NCI-H446 (cell line): ENCODE measurements at places on chromosomes 6 and 20.
A peak's percentile ranks its signal among the peaks of the same experiment; 100 is the strongest.

DNA sequence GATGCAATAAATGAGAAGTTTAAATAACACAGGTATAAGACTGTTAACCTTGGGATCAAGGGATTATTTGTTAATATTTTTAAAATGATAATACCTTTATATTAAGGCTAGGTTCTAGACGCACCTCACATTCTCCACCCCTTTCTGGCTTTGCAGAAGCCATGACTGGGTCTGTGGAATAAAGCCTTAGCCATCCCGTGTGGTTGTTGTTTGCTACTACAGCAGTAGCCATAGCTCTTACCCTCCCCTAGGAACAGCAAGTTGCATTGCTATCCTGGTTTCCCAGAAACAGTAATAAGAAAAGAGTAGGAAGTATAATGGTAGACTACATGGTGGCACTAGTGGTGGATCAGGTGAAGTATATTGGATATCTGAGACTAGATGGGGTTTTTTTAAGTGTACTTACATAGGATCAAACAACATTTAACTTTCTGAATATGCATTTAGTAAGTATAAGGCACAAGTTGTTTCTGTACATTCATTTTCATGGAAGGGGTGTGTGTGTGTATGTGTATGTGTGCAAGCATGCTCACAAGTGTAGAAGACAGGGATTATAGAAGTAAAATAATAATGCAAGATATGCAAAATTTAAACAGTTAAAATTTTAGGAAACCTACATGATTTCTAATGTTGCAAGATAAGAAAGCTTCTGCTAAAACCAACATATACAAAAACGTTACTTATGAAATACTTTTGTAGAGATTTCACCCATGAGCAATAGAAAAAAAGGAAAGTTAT is 384.2 kb downstream of the PRKN start:
- DNase-seq: no peak

DNA sequence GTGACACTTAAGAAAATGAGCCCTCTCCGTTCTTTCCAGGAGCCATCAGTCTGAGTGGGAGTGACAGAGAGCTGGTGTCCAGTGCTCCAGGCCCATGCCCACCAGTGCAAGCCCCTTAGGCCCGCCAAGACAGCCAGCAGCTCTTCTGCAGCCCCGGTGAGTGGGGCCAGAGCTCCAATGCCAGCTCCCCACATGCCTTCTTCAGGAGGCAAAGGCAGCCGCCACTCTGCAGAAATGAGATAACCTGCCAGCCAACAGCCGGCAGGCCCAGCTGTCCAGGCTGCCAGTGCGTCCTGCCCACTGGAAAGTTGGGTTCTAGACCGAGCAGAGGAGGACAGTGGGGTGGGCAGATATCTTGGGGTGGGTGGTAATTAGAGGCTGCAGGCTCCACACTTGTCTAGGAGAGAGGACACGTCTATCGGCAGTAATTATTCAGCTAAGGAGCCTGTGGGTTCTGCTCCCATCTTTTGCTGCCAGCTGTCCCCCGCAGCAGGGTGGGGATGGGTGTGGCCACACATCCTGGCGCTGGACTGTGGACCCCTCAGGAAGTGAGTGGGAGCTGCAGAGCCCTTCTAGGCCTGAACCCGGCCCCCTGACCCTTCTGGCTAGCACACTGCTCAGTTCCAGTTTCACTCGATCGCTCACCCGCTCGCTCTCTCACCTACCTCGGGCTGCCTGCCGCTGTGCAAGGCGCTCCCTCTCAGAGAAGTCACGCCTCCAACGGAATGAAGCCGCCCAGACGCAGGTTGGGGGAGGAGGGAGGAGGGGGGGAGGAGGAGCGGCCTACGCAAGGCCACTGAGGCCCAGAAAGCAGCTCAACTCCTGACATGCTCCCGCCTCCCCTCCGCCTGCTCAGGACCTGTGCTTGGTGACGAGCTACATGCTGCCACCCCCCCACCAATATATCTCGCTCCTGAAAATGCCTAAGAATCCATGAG is 3.6 kb downstream of the GRM4 start:
- DNase-seq: no peak

DNA sequence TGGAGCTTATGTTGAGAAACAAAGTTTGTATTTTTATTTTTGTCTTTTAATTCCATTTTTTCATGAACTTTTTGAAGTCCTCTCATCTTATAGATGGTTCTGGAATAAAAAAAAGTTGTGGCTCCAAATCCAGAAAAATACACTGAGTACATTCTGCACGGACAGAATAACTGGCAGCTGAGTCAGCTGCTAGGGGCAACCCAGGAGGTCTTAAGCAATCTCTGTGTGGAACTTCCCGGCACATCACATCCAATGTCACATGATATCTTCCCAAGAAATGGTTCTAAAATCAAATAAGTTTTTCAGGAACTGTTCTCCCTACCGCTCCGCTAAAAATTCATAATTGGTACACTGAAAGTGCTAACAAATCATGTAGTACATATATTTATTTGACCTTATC is 29.8 kb downstream of the SLC13A3 start:
- DNase-seq: no peak

DNA sequence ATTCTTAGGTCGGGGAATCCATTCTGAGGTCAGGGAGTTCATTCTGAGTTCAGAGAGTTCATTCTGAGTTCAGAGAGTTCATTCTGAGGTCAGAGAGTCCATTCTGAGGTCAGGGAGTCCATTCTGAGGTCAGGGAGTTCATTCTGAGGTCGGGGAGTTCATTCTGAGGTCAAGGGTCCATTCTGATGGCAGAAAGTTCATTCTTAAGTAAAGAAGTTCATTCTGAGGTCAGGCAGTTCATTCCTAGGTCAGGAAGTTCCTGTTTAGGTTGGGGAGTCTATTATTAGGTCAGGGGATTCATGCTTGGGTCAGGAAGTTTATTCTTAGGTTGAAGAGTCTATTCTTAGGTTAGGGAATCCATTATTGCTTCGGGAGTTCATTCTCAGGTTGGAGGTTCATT is 16.5 kb upstream of the NXT1 start:
- DNase-seq: no peak

GRCh38 chr6:41779336-41779735 is 364 bp downstream of the FRS3 start:
- DNase-seq: no peak

DNA sequence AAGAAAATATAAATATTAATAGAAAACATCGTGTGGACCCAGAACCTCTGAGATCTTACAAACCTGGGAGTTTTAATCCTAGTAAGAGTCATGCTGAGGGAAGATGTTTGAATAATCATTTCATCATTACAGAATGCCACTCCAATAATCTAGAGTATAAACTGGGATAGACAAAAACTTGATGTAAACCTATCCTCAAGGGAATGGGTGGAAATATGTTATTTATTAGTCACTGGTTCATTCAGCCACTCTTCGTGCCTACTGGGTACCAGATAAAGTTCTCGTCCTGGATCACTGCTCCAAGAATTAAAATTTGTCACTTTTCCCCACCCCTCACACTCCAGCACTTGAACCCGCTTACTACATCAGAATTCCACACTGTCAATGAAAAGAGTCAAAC is 7.7 kb downstream of the HLA-B start:
- no peak for DNase-seq

- peak; percentile 18 for DNase-seq
Measured at GRCh38 chr6:40485300-40485699, 101.9 kb downstream of the LRFN2 start.

- DNase-seq: no peak
Measured at GRCh38 chr6:135334169-135334568, 153.1 kb downstream of the MYB start.

DNA sequence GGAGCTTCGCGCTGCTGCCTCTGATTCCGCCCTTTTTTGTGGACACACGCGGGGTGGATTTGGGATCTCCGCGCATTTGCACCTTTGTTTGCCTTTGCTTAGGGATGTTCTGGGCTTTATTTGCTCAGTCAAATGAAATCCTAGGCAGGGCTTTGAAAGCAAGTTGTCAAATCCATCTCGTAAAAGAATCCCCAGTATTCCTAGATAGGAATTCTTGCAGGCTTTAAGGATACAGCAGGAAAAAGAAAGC is 453 bp downstream of the CEP57L1 start:
- DNase-seq: no peak

DNA sequence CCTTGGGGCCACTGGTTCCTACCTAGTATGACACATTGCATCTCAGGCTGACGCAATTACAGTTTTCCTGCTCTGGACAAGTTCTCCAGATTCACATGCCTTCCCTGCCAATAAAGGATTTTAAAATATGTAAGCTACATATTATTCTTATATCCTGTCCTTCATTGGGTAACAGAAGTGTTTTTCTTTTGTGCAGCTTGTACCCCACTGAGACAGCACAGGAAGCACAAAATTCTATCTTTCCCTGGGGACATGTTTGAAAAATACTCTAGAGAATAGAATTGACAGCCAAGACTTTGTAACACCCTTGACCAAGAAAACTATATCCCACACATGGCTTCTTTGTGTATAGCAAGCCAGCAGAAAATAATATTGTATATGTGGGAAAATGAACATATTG is 456.8 kb downstream of the MAFB start:
- no peak for DNase-seq

- no peak for DNase-seq
Measured at GRCh38 chr6:133887156-133887879, 1.6 kb upstream of the TCF21 start.

- DNase-seq: no peak
Measured at GRCh38 chr6:74939151-74939708, 266.6 kb downstream of the COL12A1 start.

DNA sequence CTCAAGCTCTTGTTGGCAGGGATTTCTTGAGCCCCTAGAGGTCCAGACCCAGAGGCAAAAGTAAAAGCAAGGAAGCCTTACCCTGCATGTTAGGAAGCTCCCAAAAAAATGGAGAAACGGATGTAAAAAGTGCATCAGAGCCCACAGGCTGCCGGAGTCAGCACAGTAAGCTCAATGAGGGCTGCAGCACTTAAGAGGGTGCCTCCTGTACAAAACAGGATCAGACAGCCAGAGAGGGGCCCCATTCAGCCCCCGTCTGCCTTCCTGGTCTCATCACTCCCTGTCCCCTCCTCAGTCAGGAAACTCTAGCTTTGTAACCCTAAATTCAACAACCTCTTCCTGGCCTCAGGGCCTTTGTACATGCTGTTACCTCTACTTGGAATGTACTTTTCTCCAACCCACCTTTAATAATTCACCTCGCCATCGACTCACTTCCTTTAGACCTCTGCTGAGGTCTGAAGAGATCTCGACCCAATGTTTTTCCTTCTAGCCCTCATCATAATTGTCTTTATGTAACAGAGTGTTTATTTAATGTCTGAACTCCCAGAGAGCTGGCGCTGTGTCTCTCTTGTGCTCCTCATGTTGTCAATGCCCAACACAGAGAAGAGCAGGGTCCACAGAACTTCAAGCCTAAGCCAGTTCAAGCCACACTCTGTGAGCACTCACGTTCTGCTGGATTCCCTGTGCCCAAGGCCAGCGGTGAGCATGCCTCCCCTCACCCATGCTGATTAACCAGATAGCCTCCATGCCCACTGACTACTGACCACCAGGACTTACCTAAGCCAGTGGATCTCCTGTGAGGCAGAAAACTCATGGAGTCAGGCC is 2.8 kb upstream of the PLCG1 start:
- no peak for DNase-seq

- DNase-seq: no peak
Measured at GRCh38 chr20:58778760-58779159, 71.9 kb downstream of the GNAS-AS1 start.

GRCh38 chr20:32672982-32673851 is 524 bp downstream of the C20orf203 start:
- DNase-seq: no peak

DNA sequence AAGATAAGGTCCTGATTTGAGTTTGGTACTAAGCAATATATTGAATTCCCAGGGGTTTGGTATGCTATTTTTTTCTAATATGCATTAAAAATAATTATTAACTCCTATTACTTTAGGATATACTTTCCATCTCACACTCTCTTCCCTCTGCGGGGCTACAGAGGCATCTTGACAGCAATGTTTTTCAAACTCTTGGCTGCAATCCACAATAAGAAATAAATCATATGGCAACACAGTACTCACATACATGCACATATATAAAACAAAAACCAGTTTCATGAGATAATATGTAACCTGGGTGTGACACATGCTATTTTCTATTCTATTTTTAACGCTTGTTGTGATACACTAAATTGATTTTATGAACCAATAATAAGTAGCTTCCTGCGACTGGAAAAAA is 189.5 kb downstream of the UNC5CL start:
- DNase-seq: no peak

- no peak for DNase-seq
Measured at GRCh38 chr6:46465294-46466165, 25.7 kb downstream of the RCAN2 start.

DNA sequence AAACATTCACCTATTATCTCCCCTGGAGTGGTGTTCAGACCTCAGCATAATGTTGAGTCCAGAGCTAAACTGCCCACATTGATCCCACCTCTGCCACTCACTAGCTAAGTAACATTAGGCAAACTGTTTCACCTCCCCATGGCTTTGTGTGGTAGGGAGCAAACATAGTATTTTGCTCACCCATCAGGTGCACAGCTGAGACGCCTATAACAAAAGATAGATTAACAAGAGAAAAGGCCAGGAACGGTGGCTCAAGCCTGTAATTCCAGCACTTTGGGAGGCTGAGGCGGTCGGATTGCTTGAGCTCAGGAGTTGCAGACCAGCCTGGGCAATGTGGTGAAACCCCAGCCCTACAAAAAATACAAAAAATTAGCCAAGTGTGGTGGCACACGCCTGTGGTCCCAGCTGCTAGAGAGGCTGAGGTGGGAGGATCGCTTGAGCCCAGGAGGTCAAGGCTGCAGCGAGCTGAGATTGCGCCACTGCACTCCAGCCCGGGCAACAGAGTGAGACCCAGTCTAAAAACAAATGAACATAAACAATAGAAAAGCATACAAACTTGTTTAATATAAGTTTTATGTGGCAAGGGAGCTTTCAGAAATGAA is 91.6 kb downstream of the MAP3K7 start:
- no peak for DNase-seq

- no peak for DNase-seq
Measured at GRCh38 chr6:10310826-10311225, 104.0 kb downstream of the TFAP2A start.

- no peak for DNase-seq
Measured at GRCh38 chr6:50992704-50993625, 174.3 kb downstream of the TFAP2B start.

- no peak for DNase-seq
Measured at GRCh38 chr6:70507161-70507560, 59.6 kb upstream of the SDHAF4 start.
